ENCODE measurements at places on chromosomes 4 and X.
A peak's percentile ranks its signal among the peaks of the same experiment; 100 is the strongest.

- no peak for DNase-seq
Measured at GRCh38 chr4:158458271-158458895, 63.3 kb upstream of the RXFP1 start.

- peak; percentile 39 for DNase-seq
Measured at GRCh38 chrX:22300130-22300529, 27.4 kb downstream of the CBLL2 start.

- DNase-seq = no peak
Measured at GRCh38 chrX:69759921-69760625, 144.2 kb downstream of the EDA start.

GRCh38 chrX:12149670-12150407 is 11.6 kb downstream of the FRMPD4 start:
- no peak for DNase-seq

DNA sequence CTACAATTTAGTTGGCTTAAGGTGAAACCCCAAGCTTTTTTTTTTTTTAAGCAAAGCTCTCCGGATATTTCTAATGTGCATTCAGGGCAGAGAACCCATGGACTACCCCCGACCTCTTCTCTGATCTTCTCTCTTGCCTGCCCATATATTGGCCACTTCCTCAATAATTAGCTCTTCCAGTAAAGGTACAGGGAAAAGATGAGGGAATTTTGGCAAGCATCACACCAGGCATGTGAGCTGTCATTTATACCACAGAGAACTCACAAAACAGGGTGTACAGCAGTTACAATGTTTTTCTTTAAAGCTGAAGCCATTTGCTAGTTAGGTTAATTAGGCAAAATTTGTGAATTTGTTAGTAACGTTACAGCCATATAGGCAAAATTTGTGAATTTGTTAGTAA is 73.3 kb downstream of the GAB1 start:
- DNase-seq = no peak

Measured in cerebellar nuclear complex (tissue), 1 donor.